CD4-positive, alpha-beta memory T cell (primary cell): ENCODE measurements at places on chromosomes 7 and 10. TPM values are rescaled to one million over a fixed set of nuclear protein-coding genes. Genes with fewer than 3 reads are reported as not detected.

DNA sequence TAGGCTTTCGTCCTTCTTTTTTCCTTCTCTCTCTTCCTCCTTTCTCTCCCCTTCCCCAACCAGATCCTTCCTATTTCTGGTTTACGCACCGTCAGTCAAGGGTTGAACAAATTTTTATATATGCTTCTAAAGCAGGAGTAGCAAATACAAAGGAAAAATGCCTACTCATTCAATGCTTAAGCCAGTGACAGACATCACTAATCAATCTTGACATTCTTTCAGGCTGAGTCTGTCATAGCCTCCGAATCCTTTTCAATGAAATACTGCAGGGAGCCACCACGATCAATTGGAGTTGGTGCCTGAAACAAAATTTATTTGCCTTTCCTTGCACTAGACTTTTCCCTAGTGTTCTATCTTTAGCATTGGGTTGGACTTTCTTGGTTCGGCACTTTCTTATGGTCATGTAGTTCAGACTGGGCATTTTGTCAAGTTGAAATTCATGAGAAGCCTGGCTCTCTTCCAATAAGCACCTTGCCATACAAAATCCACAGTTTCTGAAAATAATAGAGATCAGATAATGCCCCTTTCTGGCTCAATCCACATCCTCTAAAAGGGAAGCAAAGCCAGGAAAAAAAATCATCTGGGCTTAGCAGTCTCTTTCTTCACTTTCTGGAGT, 239.5 kb upstream of the PLXNA4 start:
- DNase-seq: no peak

DNA sequence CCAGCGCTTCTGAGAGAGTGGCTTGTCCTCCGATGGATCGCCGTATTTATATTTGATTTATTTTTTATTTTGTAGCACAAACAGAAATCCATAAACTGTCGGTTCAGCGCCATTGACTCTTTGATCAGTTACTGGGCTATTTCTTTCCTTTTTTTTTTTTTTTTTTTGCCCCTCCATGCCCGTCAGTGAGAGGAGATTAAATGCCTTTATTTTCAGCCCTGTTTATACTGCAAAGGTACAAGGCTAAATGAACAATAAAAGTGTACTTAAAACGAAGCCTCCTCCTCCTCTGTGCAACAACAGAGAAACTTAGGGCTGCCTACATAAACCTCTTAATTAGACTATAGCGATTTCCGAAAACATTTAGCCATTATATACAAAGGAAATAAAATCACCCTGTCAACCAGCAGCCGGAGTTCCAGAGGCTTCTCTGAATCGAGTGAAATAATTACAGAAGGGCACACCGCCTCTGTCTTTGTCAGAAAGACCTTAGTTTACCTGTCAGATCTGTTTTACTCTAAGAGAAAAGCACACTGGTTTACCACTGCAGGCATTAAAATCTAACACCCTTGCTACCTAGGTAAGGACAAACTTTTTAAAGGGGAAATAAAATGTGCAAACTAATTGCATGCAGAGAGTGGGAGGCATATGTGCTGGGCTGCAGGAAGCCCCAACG, 3.5 kb downstream of the EBF3 start:
- no peak for DNase-seq

DNA sequence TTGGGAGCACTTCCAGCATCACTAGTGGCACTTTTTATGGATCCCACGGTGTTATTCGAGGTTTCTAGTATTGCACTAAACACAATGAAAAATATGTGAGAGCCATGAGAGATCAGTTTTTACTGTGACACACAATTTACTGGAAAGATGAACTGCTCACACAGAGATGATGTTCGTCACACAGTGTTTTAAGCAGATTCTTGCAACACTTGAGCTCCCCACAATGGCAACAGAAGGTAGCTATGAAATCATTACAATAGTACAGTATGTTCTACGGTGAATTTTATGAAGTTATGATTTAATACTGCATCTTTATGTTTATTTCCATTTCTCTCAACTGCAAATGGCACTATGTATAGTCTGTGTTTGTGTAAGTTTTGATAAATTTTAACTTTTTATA, 27.4 kb upstream of the ENTPD1 start:
- no peak for DNase-seq

ASIC3 gene
- polyA plus RNA-seq: not detected

GRCh38 chr10:45180946-45181875, 134.2 kb downstream of the OR13A1 start:
- no peak for DNase-seq

GRCh38 chr10:33070101-33070500, 112.1 kb upstream of the ITGB1 start:
- DNase-seq: no peak

GRCh38 chr7:157825325-157825724, 488.5 kb downstream of the DNAJB6 start:
- DNase-seq: no peak

DNA sequence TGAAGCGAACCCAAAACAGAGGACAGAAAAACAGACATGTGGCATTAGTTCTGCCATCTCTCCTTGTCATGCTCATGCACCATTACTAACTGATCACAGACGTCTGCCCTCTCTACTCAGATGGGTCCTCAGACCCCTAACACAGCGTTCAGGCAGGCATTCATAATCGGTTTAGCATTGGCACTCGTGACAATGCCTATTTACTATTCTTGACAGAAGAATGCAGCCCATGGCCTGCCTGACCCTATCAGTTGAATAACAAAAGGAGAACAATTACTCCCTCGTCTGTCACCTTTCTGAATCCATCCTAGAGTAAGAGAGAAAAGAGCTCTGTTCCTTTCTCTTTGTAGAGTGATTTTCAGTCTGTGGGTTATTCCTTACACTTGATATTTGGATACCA, 194.6 kb upstream of the PHYHIPL start:
- DNase-seq: no peak

LGI1 gene
- not detected for polyA plus RNA-seq

GRCh38 chr7:102918845-102919244, 6.0 kb downstream of the LRRC17 start:
- DNase-seq: no peak

NRAP gene
- not detected for polyA plus RNA-seq

DNA sequence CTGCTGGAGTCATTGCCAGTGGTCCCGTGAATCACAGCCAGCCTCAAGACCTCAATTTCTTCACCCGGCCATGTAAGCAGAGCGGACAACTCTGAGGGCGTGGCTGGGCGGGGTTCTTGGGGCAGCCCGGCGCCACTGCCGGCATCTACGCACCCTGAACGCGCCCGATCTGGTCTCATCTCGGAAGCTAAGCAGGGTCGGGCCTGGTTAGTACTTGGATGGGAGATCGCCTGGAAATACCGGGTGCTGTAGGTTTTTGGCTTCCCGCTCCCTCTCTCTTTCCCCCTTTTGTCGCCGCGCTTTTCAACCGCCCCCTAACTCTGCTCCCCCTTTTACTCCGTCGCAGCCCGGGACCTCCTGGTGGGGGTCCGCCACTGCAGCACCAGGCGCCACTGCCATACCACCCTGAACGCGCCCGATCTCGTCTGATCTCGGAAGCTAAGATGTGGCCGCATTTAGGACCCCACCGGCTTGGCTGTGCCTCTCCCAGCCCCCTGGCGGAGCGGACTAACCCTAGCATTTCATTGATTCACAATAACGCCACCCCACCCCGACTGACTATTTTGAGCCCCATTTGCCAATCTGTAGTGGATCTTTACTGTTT, 25.3 kb downstream of the GARIN1A start:
- peak; percentile 39 for DNase-seq

- no peak for DNase-seq
Observed at GRCh38 chr10:31317652-31318381, 1.2 kb upstream of the ZEB1 start.

GRCh38 chr10:12710594-12711349, 290.7 kb downstream of the CCDC3 start:
- peak; percentile 73 for DNase-seq

DNA sequence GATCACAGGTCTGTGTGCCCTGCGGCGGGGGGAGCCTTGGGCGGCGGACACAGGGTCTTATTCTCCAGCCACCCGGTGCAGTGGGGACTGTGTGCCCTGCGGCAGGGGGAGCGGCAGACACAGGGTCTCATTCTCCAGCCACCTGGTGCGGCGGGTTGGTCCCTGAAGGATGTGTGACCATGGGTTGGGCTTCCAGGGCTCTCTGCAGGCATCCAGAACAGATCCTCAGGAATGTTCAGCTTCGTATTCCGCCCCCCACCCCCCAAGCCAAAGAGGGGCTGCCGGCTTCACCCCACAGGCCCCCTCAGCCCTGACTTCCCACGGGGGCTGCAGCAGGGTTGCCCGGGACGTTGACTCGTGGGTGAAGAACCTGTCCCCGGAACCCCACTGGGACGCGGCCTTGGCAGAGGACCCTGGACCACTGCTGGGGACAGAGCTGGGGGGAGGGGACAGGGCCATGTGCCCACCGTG, 154.5 kb upstream of the PPP2R2D start:
- no peak for DNase-seq

GRCh38 chr7:110803602-110804143, 287.3 kb upstream of the LRRN3 start:
- DNase-seq: no peak

PGAM2 gene
- not detected for polyA plus RNA-seq

DNA sequence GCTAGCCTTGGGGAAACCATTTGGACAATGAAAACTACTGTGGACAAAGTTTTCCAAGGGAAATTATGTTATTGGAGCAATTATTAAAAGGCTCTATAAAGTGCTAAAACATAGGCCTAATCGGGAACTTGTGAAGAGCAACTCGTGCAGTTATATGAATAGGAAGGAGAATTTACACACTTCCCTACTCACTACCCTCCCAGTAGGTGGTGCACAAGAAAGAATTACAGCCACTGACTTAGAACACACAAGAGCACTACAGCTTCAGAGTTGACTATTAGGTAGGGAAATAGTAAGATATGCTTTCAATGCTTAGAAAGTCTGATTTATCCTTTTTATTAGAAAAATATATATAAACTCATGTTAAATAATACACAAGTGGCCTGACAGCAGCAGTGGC, 47.2 kb downstream of the GSAP start:
- no peak for DNase-seq
